ENCODE measurements at places on chromosomes 5 and 9. TPM values are rescaled to one million over a fixed set of nuclear protein-coding genes. Genes with fewer than 3 reads are reported as not detected.
A peak's percentile ranks its signal among the peaks of the same experiment; 100 is the strongest.

- peak; percentile 24 for DNase-seq
These were observed 265.2 kb upstream of the RASA1 start for GRCh38 chr5:87002485-87002884.

ZNF474 gene
- 7.1 TPM for total RNA-seq

CDH9 gene
- not detected for total RNA-seq

- DNase-seq: no peak
These were observed 24.9 kb downstream of the CDKN2A start for GRCh38 chr9:21969011-21969940.

DNA sequence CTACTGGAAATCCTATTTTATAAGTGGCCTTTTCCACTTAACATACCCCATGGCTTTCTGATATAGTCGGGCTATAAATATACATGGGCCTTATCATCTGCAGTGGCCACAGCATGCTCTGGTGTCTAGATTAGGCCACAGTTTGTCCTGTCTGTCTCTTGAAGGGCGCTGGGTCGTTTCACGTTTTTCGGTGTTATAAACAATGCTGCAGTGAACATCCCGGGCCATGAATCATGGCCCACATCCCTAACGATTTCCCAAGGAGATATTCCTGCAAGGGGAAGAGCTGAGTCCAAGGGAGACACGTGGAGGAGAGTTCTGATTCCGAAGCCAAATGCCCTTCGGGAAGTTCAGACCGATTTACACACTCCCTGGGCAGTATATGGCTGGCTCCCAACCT is 8.4 kb downstream of the PLPP7 start:
- no peak for DNase-seq

- DNase-seq: peak; percentile 36
These were observed 96.7 kb upstream of the CHD1 start for GRCh38 chr5:99025298-99026045.

GRCh38 chr5:105330185-105330584 is 1767.6 kb upstream of the NUDT12 start:
- DNase-seq: no peak

KCNV2 gene
- not detected for total RNA-seq

DNA sequence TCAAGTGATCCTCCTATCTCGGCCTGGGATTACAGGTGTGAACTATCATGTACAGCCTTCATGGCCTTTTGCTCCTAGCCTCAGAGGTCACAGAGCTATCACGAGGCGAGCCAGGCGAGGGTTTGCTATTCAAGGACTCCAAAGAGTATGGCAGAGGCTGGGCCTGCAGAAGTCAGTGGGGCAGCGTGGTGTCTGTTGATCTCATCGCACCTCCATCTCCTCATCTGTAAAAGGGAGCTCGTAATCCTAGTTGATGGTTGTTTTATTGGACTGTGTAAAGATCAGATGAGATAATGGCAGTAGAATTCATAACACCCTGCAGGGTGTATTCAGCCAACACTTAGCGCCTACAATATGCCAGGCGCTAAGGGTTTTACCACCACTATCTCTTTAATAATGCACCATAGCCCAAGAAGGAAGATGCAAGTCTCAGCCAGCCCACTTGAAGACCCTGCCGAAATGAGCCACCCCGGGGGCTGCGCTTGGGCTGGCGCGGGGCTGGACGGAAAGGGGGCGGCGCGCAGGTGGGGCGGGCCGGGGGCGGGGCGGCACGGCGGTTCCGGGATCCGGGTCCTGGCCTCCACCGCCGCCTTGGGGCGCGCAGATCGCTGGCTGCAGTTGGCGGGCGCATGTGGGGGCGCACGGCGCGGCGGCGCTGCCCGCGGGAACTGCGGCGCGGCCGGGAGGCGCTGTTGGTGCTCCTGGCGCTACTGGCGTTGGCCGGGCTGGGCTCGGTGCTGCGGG is at the start of gene GALNT12:
Gene GALNT12 (plus strand): TSS at position 601 of the 744 bp plus-strand sequence. CDS start 29 bp downstream, at position 630.
- DNase-seq: no peak

- DNase-seq: peak; percentile 39
These were observed 85.2 kb downstream of the SPRY4 start for GRCh38 chr5:142239394-142240159.

TNFSF15 gene
- total RNA-seq: 5.6 TPM

DNA sequence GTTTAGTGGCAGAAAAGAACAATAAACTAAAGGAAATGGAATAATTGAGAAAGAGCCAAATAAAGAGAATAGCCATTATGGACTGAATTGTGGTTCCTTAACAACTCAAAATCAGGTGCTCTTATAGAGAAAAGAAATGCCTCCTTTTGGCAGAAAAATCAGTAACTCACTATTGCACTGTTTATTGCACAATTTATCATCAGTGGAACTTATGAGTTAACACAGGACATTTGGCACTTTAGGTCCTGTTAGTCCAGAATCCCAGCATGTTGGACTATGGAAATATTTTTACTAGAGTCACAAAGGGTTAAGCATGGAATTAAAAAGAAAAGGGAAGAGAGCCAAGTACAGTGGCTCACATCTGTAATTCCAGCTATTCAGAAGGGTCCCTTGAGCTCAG is 53.8 kb upstream of the JMY start:
- DNase-seq: no peak

FOXD4 gene
- 1.1 TPM for total RNA-seq

OTULINL gene
- total RNA-seq: 19.7 TPM

GRCh38 chr5:79809743-79810142 is 120.1 kb downstream of the CMYA5 start:
- DNase-seq: no peak

DNA sequence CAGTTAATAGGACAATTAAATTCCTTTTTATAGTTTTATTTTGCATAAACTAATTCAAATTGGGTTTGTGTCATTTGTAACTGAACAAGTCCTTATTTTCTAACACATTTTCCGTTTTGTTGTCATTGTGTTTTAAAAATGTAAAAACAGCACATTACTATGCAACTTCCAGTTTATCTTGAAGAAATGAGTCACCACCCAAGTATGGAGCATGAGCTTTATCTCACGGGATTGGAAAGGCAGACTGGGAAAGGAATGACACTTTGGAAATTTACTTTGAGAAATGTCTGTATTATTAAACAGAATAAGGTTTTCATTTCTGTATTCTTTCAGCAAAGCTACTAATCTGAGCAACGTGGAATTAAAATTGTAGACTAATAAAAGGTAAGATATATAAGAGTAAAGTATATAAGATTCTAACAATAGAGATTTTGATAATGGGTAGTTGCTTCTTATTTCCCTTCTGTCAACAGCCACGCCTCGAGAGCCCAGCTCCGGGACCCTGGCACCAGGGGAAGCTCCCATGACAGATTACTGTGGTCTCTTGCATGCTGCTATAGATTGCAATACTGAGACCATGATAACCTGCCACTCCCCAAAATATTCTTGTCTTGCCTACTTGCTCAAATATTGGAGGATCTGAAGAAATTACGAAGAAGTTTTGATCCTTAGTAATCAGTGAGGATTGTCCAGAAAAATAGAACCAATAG is 433.1 kb downstream of the CHSY3 start:
- DNase-seq: no peak

KLHL9 gene
- 21.0 TPM for total RNA-seq

GRCh38 chr5:172765766-172766286 is 5.2 kb downstream of the DUSP1 start:
- no peak for DNase-seq

RAI14 gene
- 91.5 TPM for total RNA-seq

- no peak for DNase-seq
These were observed 161.8 kb downstream of the AUH start for GRCh38 chr9:91199739-91200497.

DNA sequence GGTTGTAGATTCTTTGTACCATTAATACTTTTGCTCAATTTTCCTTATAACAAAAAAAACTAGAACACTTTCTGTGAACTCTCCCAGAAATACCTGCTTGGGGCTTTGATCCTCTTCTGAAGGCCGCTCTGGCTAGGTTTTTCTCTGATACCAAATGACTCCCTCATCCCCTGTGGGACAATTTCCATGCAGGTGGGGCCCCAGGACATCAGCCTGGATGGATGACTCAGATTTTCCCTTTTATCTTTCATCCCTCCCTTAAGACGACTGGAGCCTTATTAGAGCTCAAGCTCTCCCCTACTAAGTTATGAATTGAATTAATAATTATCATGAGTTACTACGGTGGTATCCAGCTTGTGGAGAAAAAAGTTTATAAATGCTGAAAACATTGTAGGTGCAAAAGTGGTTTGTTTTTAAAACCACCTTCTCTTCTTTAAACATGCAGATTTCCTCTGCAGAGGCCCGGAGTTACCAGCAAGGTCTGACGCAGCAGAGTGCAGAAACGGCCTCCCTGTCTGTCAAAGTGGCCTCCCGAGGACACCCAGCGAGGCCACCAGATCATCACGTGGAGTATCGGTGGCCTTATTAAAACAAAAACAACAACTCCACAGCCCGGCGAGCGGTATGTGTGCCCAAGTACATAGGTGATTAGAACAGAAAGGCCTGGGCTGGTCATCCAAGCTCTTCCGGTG is 50.8 kb upstream of the IRX4 start:
- DNase-seq: no peak

GRCh38 chr9:136787690-136788400 is 3.3 kb upstream of the TMEM141 start:
- peak; percentile 83 for DNase-seq

- DNase-seq: no peak
These were observed 502.8 kb upstream of the PAPPA start for GRCh38 chr9:115650768-115651167.

SHC3 gene
- 19.2 TPM for total RNA-seq

Measured in lung (tissue), 17 donors.